HFFc6 (cell line): ENCODE measurements at places on chromosomes 7 and 10.

DNA sequence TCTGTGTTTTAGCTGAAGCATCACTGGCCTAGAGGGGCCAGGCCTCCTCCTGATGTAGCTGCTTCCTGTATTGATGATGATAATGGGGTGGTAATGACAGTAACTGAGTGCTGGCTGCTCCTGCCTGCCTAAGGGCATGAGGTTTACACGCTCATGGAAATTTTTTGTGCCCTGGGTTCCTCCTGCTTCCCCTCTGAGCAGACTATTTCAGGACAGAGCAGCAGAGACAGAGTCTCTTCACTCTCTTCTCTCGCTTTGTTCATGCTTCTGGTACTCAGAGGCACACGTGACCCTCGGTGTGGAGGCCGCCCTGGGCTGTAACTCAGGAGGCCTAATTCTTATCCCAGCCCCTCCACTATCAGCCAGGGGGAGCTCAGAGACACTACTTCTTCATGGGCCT lies 27.9 kb downstream of the LRRC20 start:
- DNase-seq = no peak

DNA sequence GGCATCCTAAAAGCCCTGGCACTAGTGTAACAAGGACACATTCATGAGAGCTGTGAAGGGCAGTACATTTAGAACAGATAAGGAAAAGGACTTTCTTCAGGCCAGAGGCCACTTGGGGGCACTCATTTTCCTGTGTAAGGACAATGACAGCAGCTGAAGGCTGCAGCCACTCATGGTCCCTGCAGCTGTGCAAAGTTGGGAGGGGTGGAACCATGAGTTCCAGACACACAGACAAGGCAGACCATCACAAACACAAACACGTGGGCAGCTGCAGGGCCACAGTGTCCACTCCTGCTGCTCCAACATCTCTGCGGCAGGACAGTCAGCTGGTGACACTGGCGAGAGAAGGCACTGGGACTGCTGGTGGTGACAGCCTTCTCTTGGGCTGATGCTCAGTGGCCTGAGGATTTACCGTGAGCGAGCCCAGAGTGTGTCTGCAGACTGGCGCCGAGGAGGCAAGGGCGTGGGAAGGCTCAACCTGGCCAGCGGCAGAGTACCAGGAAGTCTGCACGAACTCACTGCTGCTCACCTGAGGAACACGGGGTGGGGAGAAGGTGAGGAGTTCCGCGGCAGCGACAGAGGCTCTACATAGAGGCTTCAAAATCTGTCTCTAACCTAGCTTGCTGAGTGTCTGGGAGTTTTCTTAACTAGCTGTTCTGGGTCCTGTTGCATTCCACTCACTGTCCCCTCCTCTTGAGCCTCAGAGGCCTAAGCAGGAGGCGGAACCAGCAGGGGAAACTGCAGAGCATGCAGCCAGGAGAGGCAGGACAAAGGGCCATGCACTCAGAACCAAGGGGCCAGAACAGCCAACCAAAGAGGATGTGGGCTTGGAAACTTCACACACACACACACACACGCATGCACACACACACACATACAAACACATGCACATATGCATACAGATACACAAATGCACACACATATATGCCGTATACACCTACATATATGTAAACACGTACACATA lies 76.5 kb upstream of the DDC start:
- no peak for DNase-seq

DNA sequence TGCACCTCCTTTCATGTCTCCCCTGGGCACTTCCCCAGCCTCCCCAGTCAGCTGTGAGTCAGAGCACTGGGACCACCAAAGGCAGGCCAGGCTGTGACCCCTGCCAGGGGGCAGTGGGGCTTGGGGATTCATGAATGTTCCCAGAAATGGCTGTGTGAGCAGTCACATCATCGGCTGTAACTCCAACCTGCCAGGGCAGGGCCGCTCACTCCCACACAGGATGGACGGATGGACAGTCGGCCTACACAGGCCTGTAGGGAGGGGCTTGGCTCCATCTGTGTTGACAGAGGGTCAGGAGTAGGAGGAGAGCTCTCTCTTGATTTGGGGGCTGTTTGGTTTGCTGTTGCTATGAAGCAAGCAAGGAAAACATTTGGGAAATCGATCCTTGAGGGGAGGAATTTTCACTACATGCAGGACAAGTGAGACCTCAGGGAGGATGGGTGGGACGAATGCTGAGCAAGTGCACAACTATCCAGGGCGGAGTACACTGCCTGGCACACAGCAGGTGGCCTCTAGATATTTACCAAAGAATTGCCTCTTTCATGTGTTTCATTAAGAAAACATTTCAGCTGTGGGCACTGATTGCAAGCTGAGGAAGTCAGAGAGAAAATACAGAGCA lies 2.9 kb upstream of the IGFBP1 start:
- no peak for DNase-seq

- no peak for DNase-seq
Measured at GRCh38 chr7:157875230-157876179, 538.7 kb downstream of the DNAJB6 start.

DNA sequence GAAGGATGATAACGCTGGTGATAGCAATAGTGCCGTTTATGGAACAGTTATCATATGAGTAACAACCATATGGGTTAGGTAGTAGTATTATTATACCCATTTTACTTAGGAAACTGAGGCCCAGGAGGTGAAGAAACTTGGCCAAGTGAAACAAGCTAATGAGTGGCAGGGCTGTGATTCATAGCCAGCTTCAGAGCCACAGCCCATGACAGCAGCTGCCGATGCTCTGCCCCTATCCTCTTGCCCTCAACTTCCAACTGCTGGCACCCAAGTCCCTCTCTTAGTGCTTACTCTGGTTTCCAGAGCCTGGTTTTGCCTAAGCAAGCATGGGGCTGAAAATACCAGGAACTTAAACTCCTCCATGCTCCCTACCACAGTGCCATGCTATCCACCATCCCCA lies 12.3 kb downstream of the SH3PXD2A start:
- DNase-seq = no peak

DNA sequence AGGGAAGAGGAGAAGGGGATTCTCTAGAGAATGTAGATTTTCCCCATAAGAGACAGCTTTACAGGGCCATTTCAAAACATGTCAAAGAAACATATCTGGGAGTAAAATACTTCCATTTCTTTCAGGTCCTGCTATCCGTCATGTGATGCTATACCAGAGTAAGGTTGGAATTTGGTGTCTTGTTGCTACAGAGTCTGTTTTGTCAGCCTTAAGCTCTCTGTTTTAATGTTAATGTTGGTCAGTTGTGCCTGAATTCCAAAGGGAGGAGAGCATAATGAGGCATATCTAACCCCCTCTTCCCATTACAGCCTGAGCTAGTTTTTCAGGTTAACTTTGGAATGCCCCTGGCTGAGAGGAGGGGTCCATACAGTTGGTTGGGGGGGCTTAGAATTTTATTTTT lies 94.7 kb upstream of the CCDC71L start:
- DNase-seq = no peak

DNA sequence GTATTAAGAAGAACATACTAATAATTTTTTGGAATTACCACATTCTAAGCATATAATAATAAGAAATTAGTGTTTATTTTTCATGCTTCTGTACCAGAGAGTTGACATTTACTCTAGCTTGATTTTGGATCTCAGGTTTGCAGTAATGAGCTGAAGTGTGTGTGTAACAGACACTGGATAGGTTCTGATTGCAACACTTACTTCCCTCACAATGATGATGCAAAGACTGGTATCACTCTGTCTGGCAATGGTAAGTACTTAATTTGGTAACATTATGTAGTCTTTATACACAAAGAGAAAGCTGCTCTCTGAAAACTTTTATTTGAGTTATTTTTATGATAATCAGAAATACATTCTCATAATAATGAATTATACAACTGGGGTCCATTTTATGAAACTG lies 54.1 kb downstream of the SRI start:
- no peak for DNase-seq

GRCh38 chr7:122682815-122683550 lies 15.9 kb downstream of the RNF133 start:
- no peak for DNase-seq

- no peak for DNase-seq
Measured at GRCh38 chr10:27019827-27020226, 80.5 kb downstream of the ANKRD26 start.

GRCh38 chr10:122557516-122557915 lies 3.0 kb upstream of the DMBT1 start:
- no peak for DNase-seq

GRCh38 chr7:158543840-158544239 lies 43.8 kb downstream of the PTPRN2 start:
- DNase-seq = no peak

GRCh38 chr10:32386623-32387260 lies 39.8 kb upstream of the EPC1 start:
- no peak for DNase-seq

- no peak for DNase-seq
Measured at GRCh38 chr7:141674702-141675101, 27.3 kb downstream of the DENND11 start.

GRCh38 chr7:29341156-29341555 lies 146.6 kb downstream of the CHN2 start:
- no peak for DNase-seq

DNA sequence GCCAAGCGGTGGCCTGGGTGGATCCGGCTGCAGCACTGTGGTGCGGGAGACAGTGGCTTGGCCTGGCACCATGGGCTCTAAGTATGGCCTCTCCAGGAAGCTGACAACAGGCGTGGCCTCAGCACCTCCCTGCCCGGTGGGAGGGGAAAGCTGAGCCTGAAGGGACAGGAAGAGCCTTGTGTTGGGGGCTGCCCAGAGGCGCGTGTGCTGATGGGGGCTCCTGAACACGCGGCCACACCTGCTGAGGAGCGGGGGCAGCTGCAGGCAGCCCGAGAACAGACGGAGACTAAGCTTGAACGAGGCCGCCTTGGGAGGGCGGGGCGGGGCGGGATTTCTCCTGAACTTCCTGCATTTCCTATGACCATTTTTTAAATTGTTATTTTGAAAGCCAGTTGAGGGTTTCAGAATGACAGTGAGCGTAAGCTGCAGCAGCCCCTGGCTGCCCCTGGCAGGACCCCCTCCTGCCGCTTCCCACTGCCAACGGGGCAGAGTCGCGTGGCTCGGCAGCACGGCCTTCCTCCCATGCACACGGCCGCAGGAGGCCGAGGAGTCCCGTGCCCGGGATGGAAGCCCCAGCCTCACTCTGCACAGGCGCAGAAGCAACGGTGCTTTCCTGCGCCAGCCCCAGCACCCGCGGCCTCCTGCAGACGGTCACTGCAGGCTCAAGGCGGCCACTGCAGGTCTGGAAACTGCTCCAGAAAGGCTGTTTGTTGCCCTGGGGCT lies 43.2 kb downstream of the DPYSL4 start:
- DNase-seq = no peak

GRCh38 chr7:151470711-151471110 lies 30.8 kb upstream of the CRYGN start:
- no peak for DNase-seq

DNA sequence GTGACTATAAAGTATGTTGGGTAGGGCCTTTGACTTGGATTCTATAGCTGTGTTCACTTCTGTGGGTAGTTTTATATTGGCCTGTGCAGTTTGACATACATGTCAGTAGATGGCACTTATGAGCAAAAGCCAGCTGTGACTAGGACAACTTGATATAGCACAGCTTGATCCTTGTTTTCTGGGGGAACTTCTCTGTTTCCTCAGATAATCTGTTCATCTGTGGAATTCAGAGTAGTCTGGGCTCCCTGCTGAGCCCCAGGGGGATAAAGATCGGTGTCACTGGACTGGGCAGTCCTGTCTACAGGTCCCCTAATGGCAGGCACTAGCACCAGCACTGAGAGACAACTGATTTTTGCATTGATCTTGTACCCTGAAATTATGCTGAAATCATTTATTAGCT lies 25.4 kb downstream of the CYP2C9 start:
- DNase-seq = peak; percentile 5
